ENCODE measurements at places on chromosomes 2 and 18.

GRCh38 chr2:95278637-95279225, 4.5 kb downstream of the PROM2 start:
- no peak for DNase-seq

DNA sequence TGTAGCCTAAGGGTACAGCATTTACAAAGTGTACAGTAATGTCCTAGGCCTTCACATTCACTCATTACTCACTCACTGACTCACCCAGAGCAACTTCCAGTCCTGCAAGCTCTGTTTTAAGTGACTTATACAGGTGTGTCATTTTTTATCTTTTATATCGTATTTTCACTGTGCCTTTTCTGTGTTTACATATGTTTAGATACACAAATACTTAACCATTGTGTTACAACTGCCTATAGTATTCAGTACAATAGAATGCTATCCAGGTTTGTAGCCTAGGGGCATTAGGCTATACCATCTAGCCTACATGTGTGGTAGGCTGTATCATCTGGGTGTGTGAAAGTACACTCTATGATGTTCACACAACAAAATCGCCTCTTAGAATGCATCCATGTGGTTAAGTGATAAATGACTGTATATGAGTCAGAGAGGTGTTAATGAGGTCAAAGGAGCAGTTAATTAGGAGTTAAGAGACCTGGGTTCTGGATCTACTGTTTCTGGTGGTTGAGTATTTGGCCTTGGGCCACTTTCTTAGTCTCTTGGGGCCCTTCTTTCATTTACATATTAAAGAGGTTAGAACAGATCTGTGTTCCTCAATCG, 149.1 kb downstream of the GREB1L start:
- DNase-seq: no peak

GRCh38 chr2:100011272-100011731, 131.1 kb downstream of the AFF3 start:
- no peak for DNase-seq

DNA sequence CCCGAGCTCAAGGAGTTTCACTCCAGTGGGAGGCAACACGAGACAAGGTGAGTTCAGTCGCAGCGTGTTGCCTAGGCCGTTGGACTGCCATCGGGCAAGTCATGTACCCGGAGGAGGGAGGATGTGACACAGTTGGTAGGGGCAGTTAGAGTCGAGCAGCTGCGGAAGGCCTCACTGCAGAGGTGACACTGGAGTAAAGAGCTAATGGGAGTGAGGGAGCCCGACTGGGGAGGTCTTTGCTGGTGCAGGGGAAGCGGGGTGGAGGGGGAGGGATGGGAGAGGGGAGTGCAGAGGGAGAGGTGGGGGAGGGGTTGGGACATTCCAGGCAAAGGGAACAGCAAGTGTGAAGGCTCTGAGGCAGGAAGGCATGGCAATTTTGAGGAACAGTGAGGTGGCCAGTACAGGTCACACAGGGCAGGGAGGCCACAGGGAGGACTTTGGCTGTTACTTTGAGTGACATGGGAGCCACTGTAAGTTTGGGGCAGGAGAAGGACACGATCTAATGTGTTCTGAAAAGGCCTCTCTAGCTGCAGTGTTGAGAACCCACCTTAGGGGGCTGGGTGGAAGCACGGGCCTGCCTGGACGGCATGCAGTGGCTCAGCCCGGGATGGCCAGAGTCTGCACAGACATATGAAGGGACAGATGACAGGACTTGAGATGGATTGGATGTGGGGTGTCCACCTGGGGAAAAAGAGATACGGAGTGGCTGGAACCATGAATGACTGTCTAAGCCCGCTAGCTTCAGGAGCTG, 61.1 kb downstream of the KCNF1 start:
- no peak for DNase-seq

DNA sequence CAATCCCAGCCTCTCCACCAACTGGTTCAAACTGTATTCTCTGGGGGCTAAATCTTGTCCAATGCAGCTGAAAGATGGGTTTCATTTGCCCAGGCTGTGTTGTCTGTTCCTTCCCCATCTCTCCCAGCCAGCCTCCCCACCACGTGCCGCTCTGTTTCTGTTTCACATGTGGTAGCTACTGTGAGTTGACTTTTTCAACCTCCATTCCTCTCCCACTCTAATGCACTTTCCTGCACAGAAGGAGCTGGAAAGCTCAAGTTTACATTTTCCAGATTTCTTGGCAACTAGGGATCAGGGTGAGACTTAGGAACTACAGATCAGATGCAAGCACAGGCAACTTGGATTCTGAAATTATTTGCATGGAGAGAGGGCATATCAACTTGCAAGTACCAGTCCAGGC, 19.0 kb upstream of the NPAS2 start:
- no peak for DNase-seq

- no peak for DNase-seq
Observed at GRCh38 chr2:98479371-98479770, 34.7 kb downstream of the INPP4A start.

DNA sequence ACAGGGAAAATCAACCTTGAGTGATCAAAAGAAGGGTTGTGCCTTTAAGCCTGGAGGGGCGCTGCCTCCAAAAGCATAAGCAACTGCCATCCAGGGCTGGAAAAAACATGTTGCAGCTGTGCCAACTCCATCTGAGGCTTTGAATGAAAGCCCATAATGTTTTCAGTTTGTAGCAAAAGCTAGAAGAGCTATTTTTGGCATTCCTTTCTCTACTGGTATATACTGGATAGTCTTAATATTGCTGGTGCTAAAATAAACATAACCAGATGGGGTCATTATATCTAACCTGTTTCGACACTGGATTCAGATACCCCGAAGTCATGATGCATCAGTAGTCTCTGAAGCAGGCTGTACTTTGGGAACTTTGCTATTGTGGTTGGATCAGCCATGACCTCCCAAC, 25.1 kb downstream of the ANXA4 start:
- DNase-seq: no peak

GRCh38 chr18:28198620-28199019, 21.7 kb upstream of the CDH2 start:
- DNase-seq: no peak

- no peak for DNase-seq
Observed at GRCh38 chr18:68796936-68797690, 767 bp upstream of the CCDC102B start.

- no peak for DNase-seq
Observed at GRCh38 chr2:108392029-108392428, 14.3 kb downstream of the SULT1C4 start.

- no peak for DNase-seq
Observed at GRCh38 chr2:152330235-152330866, 4.6 kb upstream of the FMNL2 start.

DNA sequence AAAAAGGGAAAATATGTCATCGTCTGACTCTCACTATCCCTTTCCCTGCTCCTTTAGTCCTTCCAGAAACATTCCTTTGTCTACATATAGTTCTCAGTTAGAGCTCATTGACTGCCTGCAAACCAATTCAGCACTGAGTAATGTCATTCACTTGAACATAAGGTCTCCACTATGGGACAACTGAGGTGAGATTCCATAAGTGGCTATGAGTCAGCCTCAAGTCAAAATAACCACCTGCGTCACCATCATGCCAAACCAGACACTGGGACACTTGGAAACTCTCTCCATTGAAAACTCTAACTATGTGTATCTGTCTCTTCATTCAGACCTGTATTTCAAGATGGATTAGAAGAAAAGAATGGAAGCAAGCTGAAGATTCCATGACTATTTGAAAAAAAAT, 878.0 kb upstream of the PIK3C3 start:
- no peak for DNase-seq

- no peak for DNase-seq
Observed at GRCh38 chr2:196329959-196330358, 158.6 kb upstream of the STK17B start.

DNA sequence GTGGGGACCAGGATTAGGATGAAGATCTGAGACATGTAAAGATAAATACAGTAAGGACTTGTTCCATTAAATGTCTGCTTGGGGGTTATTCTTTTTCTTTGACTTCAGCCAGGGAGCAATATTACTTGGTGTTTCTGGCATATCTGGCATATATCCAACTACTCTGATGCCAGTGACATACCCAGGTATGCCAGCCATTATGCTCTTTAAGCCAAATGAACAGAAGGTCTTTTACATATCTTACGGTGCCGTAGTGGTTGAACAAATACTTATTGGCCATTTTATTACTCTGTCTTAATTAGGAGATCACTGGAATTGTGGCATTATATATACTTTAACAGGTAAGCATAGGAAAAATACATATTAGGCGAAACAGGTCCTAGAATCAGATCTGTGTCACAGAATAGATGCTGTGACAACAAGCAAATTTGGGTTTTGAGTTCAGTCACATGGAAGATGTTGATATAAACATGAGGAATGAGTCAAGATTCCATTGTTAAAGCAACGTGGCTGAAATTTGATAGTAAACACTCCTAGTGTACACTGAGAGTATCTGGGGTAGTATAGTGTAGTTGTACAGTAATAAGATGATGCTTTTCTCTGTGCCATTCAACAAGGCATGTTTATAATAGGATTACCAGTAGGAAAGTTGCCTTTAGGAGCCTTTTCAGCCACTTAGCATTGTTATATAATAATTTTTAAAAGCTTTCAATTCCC, 62.6 kb downstream of the KCTD18 start:
- no peak for DNase-seq

DNA sequence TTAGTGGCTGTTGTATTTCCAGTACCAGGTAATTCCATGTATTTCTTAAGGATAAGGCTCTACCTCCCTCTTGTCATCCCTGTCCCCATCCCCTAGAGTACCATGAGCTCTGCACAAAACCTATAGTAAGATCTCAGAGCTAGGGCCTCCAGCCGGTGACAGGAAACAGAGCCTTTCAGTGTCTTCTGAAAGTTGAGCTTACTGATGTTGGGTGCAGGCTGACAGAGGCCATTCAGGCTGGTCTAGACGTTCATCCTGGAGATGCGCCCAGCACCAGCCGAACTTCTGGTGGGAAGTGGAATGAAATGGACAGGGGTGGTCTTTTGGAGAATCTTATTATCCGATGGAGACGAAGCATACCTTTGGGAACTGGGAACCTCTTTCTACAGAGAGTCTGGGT, 16.7 kb upstream of the LYPD6B start:
- no peak for DNase-seq

DNA sequence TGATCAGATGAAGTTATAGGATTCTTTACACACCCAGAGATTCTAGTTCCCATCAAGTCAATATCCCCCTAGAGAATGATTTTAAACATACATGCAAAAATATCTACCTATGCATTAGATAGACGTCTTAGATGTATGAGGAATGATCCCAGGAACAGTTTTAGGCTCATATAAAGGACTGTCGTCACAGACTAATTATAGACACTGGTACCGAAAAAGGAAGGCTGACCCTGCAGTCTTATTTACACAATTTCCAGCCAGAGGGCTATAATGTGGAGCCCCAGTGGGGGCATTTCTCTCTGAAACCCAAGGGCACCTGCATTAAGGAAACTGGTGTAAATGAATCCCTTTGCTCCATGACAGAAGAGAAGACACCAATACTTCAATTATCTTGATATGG, 170.4 kb downstream of the ZNF521 start:
- DNase-seq: no peak

GRCh38 chr2:98857001-98857400, 79.0 kb downstream of the CRACDL start:
- no peak for DNase-seq

GRCh38 chr2:143564419-143564818, 435.2 kb downstream of the ARHGAP15 start:
- DNase-seq: no peak

DNA sequence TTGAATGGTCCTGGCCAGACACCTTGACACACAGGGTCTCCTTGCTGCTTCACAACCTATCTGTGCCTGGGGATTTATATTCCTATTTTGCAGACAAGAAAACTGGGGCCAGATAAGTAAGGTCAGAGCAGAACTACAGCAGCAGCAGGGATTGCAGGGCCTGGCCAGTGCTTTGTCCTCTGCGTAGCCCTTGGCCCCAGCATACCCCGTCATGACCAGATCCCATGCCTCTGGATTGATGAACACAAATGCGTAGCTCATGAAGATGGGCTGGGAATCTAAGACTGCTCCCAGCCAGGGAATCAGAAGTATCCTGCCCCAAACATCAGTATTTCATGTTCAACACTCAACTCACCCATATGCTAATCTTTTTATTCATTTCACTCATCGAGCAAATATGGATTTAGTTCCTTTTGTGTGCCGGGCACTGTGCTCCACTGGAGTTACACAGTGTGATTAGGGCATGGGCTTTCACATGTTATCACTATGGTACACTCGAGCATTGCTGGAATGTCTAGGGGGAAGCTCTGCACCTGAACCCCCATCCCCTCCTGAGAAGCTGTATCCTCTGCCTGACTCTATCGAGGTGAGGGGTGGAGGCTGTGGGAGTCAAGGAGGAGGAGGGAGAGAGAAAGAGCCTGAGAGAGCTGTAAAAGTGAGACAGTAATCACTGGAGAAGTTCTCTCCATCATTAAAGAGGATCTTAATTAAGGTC, 143.3 kb downstream of the CYP26B1 start:
- DNase-seq: no peak

GRCh38 chr18:2932247-2933181, 80.4 kb downstream of the LPIN2 start:
- no peak for DNase-seq

GRCh38 chr2:81767187-81767912, 1462.8 kb upstream of the LRRTM1 start:
- no peak for DNase-seq

DNA sequence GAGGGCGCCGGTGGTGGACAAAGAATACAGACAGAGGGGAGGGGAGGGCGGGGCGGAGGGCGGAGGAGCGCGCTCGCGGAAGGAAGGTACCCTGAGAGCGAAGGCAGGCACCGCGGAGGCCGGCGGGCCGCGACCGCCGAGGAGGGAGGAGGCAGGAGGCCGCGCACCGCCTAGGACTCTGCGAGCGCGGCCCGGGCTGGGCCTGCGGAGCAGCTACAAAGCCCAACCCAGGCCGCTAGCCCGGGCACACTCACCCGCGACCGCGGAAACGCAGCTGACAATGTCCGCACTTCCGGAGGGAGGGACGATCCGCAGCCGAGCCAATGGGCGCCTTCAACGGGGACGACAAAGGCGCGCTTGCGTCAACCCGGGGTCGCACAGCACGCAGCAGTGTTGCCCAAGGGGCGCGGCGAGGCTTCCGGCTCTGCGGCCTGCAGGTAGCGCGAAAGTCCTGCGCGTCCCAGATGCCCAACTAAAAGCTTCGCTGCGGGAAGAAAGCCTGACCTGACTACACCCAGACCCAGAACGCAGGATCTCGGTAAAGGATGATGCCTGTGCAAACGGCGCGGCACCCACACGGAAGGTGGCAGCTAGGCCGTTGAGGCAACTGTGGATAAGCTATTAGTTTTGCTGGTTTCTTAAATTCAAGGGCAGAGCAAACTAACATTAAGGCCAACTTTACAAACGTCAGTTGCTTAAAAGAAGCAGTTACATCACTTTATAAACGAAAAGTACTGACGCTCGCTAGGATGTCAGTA, at the start of gene C18orf32:
TSS of gene C18orf32 (minus strand) at position 282 of the 758 bp plus-strand sequence. CDS start 3,486 bp downstream, outside the sequence.
- DNase-seq: peak; percentile 91

GRCh38 chr18:49967171-49967570, 153.8 kb upstream of the ACAA2 start:
- no peak for DNase-seq

DNA sequence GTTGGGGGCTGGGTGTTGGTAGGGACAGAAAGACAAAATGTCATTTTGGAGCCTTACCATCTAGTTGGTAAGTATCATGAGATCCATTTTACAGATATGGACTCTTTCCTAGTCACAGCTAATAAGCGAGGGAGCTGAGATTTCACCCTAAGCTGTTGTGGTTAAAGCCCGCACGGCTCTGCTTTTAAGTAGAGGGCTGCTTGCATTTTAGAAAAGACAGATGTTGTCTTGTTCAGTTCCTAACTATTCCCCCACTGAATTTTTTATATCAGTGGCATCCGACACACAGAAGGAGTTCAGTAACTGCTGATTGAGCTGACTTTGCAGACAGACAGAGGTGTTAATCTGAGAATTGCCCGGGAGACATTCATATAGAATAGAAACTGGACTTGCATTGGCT, 3.7 kb downstream of the QPCT start:
- no peak for DNase-seq

All from CD4-positive, alpha-beta T cell treated with Interferon gamma for 1 hour (primary cell).